ENCODE measurements at places on chromosomes 12 and 14.

- no peak for DNase-seq
Measured at GRCh38 chr12:105721051-105721825, 390.7 kb downstream of the C12orf75 start.

- DNase-seq, result no peak
Measured at GRCh38 chr12:119447618-119448017, 113.1 kb downstream of the CCDC60 start.

DNA sequence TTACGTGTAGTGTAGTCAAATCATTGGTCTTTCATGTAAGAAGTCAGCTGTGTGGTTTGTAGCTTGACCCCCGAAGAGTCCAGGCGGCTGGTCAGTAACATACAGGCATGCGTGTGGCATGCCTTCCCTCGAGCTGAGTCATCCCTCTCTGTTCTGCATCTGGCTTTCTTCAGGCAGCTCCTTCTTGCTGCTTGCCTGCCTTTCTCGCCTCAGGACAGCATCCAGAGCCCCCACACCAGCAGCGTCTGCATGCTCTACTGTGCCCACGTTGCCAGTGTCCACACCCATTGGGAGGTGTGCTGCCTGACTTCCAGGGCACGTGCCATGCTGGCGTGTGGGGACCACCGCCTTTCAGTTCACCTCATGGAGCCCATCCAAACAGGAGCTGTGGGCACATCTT lies 96.8 kb downstream of the EP400 start:
- DNase-seq, result no peak

GRCh38 chr12:10829994-10830393 lies 3.8 kb upstream of the TAS2R10 start:
- DNase-seq, result no peak

GRCh38 chr14:21043974-21044618 lies 1.9 kb downstream of the RNASE7 start:
- no peak for DNase-seq

- DNase-seq, result no peak
Measured at GRCh38 chr12:123141615-123142517, 9.0 kb downstream of the PITPNM2 start.

GRCh38 chr12:13103391-13104033 lies at the start of gene GSG1:
GSG1 (minus strand) TSS chr12:13103667; CDS start chr12:13103512, 155 bp downstream.
- no peak for DNase-seq

- no peak for DNase-seq
Measured at GRCh38 chr12:2560356-2560755, 234.4 kb upstream of the FKBP4 start.

GRCh38 chr12:93134175-93134890 lies 205.2 kb upstream of the EEA1 start:
- DNase-seq, result no peak

- DNase-seq, result no peak
Measured at GRCh38 chr14:22070119-22070982, 396.7 kb upstream of the OR4E1 start.

All from cerebellum (tissue), 4 donors.